ENCODE measurements at places on chromosomes 7 and 10.

DNA sequence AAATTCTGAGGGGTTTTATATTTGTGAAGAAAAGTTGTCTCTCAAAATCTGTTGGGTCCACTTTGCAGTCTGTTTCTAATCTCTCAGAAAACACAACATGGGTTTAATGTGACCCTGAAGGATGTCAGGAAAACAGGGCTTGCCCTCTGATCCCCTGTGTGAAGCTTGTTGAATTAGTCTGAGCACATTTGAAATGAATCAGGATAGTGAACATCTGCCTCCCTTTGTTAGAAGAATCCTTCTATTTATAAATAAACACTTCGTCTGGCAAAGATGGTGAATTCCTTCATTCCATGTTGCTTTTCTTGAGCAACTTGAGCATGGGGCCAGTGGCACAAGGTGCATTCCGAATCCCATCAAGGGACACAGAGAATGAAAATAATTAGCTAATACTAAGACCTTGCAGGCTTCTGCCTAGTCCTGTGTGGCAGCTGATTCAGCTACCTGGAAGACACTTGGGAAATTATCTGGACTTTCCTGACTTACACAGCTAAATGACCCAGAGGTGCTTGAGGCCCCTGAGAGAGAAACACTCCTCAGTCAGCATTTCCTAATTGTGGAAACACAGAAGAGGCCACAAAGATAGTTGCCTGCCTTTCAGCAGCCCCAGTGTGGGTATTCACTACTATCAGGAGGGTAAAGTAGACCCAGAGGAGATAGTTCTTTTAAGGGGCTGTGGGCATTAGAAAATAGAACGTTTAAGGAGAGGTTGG, 305.5 kb downstream of the C7orf25 start:
- no peak for DNase-seq

DNA sequence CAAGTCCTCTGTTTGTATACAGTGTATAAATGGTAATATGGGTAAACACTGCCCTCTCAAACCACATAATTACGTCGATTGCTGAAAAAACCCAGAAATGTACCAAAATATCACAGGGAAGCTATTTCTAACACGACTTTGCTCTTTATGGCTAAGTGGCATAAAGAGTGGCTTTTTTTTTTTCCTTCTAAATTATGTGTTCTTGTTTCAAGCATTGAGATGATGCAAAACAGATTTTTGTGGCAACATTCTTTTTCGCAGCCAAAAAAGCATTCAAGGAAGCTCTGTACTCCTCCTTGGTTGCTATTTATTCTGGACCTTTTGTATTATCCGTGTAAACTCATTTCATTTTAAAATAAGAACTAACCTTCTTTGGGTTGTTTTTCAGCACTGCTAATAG, 138.9 kb downstream of the VTI1A start:
- DNase-seq = no peak

DNA sequence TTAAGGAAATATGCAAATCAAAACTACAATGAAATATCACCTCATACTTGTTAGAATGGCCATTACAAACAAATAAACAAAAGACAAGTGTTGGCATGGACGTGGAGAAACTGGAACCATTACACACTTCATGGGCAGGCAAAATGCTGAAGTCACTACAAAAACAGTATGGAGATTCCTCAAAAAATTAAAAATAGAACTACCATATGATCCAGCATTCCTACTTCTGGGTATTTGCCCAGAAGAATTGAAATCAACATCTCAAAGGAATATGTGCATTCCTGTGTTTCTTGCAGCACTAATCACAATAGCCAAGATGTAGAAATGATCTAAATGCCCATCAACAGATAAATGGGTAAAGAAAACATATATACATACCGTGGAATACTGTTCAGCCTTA, 83.6 kb downstream of the NRCAM start:
- no peak for DNase-seq

- DNase-seq = peak; percentile 11
Measured at GRCh38 chr10:72426986-72427385, 72.3 kb upstream of the DNAJB12 start.

DNA sequence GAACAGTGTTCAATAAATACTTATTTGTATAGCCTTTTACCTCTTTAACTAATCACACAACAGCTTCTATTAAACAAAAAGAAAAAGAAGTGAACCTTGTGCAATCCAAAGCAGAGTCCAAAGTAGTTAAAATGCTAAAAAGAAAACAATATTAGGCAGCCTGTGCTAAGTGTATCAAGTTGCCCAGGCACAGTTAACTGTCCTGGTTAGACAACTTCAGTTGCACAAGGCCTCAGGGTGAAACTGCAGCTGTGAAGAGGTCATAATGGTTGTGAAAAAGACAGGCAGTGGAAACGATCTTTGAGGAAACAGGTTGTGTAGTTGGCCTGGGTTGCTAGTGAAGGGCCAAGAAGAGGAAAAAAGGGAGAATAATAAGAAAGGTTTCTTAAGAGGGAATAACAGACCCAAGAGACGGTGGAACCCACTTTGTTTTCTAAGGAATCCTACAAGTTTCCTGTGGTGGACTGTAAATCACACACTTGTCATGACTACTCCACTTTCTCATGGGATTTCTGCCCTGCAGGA, 6.0 kb upstream of the CROT start:
- DNase-seq = no peak

GRCh38 chr10:18204039-18204835, 64.0 kb downstream of the CACNB2 start:
- DNase-seq = no peak

- no peak for DNase-seq
Measured at GRCh38 chr10:116470071-116470470, 42.4 kb downstream of the PNLIPRP3 start.

- no peak for DNase-seq
Measured at GRCh38 chr7:42745357-42746059, 166.4 kb downstream of the C7orf25 start.

GRCh38 chr10:131870831-131871672, 29.8 kb upstream of the PPP2R2D start:
- DNase-seq = no peak

DNA sequence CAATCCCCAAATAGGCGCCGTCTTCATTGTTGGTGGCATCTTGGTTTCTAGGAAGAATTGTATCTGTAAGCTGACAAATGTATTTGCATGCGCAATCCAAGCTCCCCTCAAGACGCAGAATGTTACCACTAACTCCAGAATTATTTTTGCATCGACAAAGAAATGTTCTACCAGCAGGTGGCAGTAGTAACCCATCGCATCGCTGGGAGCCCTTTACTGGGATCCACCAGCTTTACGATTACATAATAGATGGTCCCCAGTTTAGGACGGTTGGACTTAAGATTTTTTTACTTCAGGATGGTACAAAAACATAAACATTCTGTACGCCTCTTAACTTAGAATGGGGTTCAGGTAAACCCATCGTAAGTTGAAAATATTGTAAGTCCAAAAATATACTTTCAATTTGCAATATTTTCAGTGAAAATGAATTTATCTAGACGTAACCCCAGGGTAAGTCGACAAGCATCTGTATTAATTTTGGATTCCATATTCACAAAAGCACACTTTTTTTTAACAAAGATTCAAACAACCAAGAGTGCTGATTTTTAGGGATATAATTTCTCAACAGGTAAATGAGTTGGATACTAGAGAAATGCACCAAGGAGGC, 114.0 kb upstream of the COBL start:
- peak; percentile 46 for DNase-seq

- DNase-seq = no peak
Measured at GRCh38 chr7:11009631-11010030, 36.0 kb downstream of the PHF14 start.

DNA sequence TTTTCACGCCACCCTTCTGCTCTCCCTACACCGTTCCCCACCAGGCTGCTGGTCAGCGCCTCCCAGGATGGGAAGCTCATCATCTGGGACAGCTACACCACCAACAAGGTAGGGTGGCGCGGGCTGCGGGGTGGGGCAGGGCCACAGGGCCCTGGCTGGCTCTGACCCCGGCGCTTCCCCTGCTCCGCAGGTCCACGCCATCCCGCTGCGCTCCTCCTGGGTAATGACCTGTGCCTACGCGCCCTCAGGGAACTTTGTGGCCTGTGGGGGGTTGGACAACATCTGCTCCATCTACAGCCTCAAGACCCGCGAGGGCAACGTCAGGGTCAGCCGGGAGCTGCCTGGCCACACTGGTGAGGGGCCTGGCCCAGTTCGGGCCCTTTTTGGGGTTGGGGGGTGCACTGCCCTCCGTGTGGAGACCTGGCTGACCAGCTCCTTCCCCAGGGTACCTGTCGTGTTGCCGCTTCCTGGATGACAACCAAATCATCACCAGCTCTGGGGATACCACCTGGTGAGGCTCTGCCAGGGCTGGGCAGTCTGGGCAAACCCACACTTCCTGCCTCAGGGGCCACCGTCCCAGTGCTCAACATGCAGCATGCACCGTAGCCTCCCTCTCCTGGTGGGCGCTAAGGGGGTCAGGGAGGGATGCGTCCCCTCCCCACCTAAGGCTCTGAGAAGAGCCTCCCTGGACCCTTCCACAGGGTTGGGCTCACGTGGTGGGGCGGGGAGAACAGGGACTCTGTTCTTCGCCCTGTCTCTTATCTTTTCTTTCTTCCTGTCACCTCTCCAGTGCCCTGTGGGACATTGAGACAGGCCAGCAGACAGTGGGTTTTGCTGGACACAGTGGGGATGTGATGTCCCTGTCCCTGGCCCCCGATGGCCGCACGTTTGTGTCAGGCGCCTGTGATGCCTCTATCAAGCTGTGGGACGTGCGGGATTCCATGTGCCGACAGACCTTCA, 4.0 kb downstream of the GNB2 start:
- DNase-seq = no peak

GRCh38 chr7:91293840-91294239, 29.6 kb downstream of the FZD1 start:
- DNase-seq = no peak

Data from renal cortex interstitium (tissue), 15 donors.